ENCODE measurements at places on chromosomes 7 and 10.

GRCh38 chr10:102949916-102950315 is 31.8 kb downstream of the CNNM2 start:
- no peak for DNase-seq

- no peak for DNase-seq
Observed at GRCh38 chr7:32803406-32804141, 88.0 kb downstream of the KBTBD2 start.

- no peak for DNase-seq
Observed at GRCh38 chr7:2289111-2289586, 25.1 kb downstream of the SNX8 start.

DNA sequence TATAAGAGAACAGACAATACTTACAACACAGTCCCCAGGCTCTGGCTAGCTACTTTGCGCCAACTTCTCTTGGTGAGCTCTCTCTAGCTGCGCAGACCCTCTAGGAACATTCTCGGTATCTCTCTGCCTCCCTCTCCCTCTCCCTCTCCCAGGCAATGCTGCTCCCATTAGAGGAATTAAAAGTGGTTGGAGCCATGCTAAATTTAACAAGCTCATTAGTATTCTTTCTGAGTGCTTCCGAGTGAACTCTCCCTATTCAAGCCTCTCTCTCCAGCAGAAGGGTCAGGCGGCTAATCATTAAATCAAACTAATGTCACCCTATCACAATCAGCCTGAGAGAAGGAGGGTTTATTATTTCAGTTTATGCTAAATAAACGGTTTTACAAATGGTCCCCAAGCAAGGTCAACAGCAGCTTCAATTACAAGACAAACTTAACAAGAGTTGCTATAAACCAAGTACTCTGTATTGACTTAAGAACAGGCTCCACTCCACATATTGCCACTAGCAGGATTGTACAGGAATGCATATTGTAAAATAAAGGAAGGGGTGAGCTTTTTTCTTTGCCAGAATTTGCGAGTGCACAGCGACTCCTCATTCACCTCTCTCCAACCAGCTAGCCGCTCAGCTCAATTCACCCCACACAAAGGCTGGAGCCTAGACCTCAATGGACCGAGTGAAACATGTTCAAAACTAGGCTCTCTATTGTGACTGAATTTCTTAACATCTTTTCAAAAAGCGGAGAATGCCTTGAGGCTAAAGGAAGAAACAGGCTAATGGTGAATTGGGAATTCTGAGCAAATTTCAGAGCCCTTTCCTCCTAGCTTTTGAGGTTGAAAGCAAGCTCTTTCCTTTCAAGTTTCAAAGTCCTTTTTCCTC is 84.4 kb downstream of the GLI3 start:
- no peak for DNase-seq

DNA sequence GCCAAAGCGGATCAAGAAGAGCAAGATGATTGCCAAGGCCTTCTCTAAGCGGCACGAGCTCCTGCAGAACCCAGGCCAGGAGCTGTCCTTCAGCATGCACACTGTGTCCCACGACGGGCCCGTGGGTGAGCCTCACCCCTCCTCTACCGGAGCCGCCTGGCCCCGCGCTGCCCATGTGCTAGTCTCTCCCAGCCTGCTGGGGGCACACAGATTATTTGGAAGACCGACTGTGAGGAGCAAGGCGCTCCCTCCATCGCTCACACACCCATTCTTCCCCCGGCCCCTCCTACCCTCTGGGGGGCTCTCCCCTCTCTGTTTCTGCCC is 13.9 kb upstream of the AHCYL2 start:
- DNase-seq = no peak

- no peak for DNase-seq
Observed at GRCh38 chr10:64334084-64334483, 812.9 kb downstream of the REEP3 start.

DNA sequence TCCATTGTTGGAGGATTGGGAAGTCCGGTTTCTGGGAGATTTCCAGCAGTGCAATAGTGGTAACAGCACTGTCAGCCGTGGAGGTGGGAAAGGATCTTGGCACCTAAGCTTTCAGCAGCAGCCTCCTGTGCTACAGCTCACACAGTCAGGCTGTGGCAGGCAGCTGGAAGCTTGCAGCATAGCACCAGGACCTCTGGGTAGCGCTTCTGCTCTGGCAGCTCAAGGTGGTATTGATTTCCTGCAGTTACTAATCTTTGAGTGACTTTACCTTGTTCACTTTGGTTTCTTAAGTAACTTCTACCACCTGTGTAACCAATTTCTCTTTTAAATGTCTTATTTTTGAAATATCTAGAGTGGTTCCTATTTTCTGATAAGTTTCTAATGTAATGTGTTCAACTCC is 130.5 kb downstream of the LHFPL3 start:
- DNase-seq = no peak

- DNase-seq = no peak
Observed at GRCh38 chr10:9869205-9869604, 1148.5 kb upstream of the CELF2 start.

DNA sequence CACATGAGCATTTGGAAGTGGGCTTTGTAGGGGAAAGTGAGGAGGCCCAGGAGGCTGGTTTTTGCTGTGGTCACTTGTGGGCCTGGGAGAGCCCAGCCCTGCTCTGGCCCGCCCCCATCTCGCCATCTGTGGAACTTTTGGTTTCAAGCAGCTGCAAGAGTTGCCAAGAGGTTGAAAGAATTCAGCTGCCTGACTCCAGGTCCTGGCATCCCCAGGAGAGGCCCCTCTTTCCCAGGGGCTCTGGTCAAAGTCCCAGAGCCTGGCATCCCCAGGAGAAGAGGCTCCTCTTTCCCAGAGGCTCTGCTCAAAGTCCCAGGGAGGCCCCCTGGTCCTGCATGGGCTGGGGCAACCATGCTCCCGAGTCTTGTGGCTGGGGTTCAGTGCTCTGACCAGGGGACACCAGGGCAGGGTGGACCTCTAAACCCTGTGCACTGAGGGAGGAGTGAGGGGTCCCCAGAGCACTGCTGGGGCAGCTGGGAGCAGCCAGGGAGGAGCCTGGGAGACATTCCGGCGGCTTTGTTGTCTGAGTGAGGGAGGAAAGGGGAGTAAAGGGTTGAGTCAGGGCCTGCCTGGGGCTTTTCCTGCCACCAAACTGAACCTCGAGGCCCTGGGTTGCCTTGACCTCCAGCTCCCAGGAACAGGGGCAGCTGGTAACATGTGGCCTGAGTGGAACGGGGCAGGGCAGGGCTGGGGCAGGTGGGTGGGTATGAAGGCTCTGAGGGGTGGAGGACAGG is 27.7 kb upstream of the CSGALNACT2 start:
- DNase-seq = no peak

DNA sequence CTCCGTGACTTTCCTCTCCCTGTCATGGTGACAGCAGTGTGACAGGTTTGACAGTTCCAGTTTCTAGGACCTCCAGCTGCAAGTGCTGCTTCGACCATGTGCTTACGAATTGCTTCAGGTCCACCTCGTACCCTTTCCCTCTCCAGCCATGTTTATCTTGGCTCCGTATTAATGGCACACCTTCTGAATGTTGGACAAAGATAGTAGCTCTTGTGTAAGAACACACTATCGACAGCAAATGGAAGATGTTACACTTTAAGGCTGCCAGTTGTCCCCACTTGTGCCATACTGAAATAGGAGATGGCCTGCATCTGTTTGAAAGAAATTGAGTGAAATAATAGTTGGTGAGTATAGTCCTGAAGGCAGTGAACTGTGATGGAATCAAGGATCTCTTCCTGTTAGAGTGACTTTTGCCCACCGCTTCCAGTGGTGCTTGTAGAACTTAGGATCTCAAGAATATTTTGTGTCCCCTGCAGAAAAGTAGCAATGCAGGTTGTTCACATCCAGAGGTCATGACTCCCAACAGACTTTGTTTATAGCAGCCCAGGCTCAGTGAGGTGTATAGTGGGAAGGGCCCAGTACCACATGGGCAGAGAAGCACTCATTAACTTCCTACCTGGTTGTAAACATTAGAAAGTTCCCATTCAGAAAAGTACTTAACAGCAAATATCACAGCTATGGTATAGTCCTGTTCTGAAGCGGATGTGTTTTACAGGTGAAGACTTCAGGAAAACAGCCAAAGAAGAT is 629.7 kb upstream of the GALNT17 start:
- no peak for DNase-seq

DNA sequence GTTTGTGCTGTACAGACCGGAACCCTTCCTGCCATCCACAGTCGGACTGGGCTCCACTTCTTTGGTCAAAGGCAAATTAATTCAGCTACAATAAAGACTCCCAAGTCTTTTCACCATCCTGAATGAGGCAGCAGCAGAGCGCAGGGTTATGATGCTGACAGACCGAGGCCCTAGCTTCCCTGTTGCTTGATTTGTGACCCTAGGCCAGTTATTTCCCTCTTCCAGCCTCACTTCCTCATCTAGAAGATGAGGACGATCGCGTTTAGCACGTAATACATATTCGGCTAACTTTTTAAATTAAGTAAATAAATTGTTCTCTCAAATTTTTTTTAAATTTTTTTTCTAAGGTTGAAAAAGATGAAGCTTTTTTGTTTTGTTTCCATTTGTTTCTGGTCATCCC is 18.1 kb downstream of the ADRB1 start:
- no peak for DNase-seq

DNA sequence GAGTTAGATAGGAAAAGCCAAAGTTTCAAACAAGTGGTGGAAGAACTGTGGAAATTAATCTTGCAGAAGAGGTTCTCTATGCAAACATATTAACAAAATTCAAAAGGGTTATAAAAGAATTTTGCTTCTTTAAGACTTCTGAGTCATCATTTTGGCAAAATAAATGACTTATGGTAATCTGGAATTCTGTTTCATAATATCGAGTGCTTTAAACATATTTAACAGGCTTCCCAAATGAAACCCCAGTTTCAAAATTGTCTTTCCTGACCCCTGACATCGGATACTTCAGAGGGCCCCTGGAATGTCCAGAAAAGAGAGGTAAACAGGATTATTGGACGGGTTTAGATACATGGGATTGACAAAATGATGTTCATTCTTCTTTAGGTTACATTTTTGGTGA is 444.6 kb downstream of the HTR7 start:
- DNase-seq = no peak

DNA sequence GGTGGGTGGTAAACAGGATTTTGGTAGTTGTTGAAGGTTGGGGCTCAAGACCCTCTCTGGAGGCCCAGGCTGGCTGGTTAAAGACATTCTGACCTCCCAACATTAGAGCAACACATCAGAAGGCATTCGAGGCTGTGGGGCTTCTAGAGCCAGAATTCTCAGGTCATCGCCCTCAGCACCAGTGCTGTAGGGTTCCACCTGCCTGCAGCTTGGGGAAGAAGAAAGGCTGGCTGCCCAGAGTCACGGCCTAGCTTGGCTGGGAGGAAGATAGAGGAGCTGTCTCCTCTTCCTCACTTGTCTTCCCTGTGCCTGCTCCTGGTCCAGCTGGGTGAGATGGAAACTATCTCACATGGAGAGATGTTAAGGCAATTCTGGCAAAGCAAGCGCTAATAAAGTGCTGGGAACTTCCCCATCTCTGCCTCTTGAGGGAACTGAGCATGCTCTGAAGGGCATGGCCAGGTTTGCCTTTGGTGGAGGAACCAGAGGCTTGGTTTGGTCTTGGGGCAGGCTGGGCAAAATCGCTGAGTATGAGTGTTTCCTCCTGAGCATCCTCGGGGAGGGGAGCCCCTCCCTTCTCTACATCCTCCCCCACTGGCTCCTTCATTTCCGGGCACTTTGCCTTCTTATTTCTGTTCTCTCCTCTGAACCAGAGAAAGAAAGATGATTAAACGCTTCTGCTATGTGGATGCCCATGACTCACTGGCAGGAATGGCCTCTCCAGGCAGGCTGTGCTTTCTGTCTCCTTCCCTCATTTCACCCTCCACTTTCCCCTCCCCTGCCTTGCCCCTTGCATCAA is 509.0 kb upstream of the PODXL start:
- no peak for DNase-seq

DNA sequence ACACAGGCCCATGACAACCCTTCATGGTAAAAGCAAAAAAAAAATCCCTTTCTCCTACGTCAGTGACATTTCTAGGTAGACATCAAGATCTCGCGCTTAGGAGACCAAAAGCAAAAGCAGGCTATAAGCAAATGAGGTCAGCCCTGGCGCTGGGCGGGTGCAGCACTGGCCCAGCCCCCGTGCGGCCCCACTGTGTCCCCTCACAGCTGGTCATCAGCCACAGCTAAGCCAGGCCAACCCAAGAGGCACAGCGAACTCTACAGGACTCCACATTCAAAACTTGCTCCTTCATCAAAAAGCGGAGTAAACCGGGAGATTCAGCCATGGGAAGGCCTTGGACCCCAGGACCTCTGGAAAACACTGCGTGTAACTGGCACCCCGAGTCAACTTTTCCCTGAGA is 113.7 kb downstream of the PTPRN2 start:
- DNase-seq = no peak

GRCh38 chr7:45217358-45217757 is 59.8 kb downstream of the RAMP3 start:
- DNase-seq = no peak

DNA sequence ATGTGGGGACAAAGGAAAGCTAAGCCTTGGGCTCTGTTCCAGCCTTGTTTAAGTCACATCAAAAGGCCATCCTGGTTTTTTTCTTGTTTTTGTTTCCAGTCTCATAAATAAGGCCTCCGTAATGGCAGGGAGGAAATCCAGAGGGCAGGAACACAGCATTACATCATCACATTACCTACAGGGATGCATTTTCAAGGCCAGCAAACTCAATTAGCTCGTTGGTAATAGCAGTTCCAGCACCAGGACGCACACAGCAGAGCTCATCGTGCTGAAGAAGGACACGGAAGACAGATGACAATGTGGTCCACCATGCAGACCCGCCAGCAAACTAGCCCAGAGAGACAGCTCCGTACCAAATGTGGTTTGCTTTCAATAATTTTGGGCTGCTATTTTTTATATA is 1209.2 kb downstream of the TYW1 start:
- DNase-seq = no peak

DNA sequence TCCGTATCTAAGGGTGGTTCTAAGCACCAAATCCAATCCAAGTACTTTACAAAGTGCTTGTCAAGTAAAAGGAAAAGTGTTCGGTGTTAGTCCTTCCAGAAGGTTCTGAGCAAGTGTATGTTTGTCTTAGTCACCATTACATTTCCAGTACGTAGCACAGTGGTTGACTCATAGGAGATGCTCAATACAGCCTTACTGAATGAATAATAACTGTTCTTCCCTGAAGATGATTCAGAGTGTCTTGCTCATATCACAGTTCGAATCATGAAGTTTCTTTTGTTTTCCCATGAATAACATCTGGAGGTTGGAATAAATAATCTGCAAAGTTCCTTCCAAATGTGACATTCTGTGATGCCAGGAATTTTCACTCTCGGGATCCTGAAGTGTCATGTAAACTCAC is 53.4 kb downstream of the WNT2 start:
- no peak for DNase-seq

DNA sequence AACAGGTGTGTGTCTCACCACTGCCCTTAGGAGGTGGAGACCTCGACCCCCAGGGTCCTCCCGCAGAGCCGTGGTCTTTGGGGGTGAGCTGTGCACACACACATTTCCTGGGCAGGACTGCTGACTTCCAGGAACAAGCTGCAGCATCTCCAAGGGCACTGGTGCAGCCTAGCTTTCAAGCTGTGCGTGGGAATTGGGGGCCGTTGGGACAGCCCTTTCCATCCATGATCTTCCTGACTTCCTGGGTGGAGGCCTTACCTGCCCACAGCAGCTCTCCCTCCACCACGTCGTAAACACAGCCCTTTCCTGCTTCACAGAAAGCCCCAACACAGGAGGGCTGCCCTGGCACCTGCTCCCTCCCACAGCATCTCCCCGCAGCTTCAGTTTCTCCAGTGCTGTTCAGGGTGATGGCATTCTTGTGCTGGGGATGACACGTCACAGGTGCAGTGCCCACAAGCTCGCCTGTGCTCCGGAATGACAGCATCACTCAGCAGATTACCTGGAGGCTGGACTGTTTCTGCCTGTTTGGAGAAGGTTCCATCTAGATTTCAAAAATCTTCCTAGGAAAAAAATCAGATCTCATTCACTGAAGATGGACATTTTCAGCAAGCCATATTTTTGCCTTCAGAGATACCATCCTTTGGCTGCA is 208.0 kb upstream of the PPP2R2D start:
- DNase-seq = no peak

Measured in stimulated activated CD8-positive, alpha-beta memory T cell treated with anti-CD3 and anti-CD28 coated beads, Interleukin-7, amount 100 ng/mL, for 4 hours (primary cell).